ENCODE measurements at places on chromosomes 4 and X. TPM values are rescaled to one million over a fixed set of nuclear protein-coding genes. Genes with fewer than 3 reads are reported as not detected.

DNA sequence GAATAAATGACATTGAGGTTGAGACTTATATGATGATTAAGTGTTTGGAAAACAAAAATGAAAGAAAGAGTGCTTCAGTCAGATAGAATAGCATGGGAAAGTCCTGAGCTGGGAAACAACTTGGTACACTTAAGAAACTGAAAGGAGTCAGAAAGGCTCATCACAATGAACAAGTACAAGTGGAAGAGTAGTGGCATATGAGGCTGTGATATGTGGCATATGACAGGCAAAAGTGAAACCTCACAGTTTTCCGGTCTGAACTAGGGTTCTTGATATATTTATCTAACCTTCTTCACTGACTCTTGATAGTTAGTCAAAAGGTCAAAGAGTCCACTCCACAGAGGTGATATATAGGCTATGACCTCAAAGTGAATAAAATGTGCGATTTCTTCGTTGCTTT lies 537.1 kb upstream of the CXorf51A start:
- no peak for DNase-seq
- no peaks in the 10 kb centered on the region for H3K27me3 ChIP-seq
- peaks cover 11% of the 10 kb centered on the region for H3K36me3 ChIP-seq
- no peaks in the 10 kb centered on the region for H3K4me1 ChIP-seq

GRCh38 chrX:37745354-37745753 lies 34.5 kb upstream of the CYBB start:
- no peaks in the 10 kb centered on the region for H3K27me3 ChIP-seq
- peak; percentile 57 for DNase-seq
- H3K4me3 ChIP-seq, result no peak overlapping the region
- no peak overlapping the region for H3K27ac ChIP-seq

Gene TBC1D9
- 0.86 TPM for total RNA-seq

- H3K4me1 ChIP-seq, result no peaks in the 10 kb centered on the region
- no peak overlapping the region for H3K4me3 ChIP-seq
- no peak overlapping the region for H3K27ac ChIP-seq
- no peaks in the 10 kb centered on the region for H3K27me3 ChIP-seq
These were observed 63.3 kb upstream of the RXFP1 start for GRCh38 chr4:158458271-158458895.

- H3K27ac ChIP-seq, result no peak overlapping the region
- H3K36me3 ChIP-seq, result peaks cover 17% of the 10 kb centered on the region
- no peak for DNase-seq
- H3K27me3 ChIP-seq, result no peaks in the 10 kb centered on the region
These were observed 25.0 kb upstream of the UBA6 start for GRCh38 chr4:67725981-67726380.

Gene CENPVL3
- total RNA-seq, result 3.3 TPM

Gene ADAM29
- total RNA-seq, result not detected

- H3K27ac ChIP-seq, result no peak overlapping the region
- no peaks in the 10 kb centered on the region for H3K27me3 ChIP-seq
- H3K36me3 ChIP-seq, result no peaks in the 10 kb centered on the region
- no peaks in the 10 kb centered on the region for H3K4me1 ChIP-seq
These were observed 36.9 kb downstream of the PDLIM5 start for GRCh38 chr4:94488670-94489069.

DNA sequence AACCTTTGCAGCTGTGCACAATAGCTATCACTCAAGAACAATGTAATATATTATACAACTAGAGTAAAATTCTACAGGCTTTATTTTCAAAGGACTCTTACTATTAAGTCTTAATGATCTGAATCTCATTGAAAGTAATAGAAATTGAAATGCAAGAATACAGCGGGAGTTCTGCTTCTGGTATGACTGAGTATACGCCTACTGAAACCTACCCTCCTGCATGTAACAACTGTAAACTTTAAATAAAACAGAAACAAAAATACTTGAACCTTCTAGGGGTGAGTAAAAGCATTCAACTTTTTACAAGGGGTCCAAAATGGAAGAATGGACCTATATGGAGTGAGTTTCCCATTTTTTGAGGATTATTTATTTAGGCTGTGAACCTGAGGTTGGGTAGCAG lies 13.5 kb downstream of the DCHS2 start:
- no peaks in the 10 kb centered on the region for H3K36me3 ChIP-seq
- no peak for DNase-seq
- H3K4me1 ChIP-seq, result no peaks in the 10 kb centered on the region
- H3K4me3 ChIP-seq, result no peak overlapping the region

Gene ZC4H2
- 32.4 TPM for total RNA-seq

- no peaks in the 10 kb centered on the region for H3K27me3 ChIP-seq
- no peak overlapping the region for H3K27ac ChIP-seq
These were observed 406.1 kb downstream of the IQCM start for GRCh38 chr4:149409555-149409962.

- H3K27me3 ChIP-seq, result no peaks in the 10 kb centered on the region
- peak; percentile 30 for DNase-seq
- H3K4me1 ChIP-seq, result no peaks in the 10 kb centered on the region
- 0 out of 3 replicates have a peak, but pooled peaks cover 2% of the 10 kb centered on the region for H3K36me3 ChIP-seq
These were observed 70.6 kb upstream of the ANK2 start for GRCh38 chr4:112978691-112979472.

- H3K27me3 ChIP-seq, result no peaks in the 10 kb centered on the region
- H3K4me1 ChIP-seq, result no peaks in the 10 kb centered on the region
- DNase-seq, result no peak
- peaks cover 9% of the 10 kb centered on the region for H3K36me3 ChIP-seq
- H3K27ac ChIP-seq, result no peak overlapping the region
These were observed 1485.3 kb upstream of the TENM3 start for GRCh38 chr4:180757927-180758326.

DNA sequence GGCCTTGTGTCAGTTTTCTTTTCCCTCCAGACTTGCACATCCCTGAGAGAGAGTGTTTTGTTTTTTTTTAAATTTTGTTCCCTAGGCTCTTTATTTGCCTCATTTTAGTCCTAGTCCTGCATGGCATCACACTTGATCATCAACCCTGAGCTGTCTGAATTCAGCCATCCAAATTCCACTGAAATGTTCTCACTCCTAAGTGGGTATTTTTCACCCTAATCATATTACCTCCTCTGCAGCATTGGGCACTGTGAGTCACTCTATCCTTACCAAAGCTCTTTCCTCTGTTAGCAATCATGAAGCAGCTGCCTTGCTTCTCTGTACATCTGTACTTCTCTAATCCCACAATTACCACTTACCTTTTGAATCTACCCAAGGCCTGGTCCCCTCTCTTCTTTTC lies 356.6 kb upstream of the MAGEB2 start:
- no peak overlapping the region for H3K4me3 ChIP-seq
- no peaks in the 10 kb centered on the region for H3K27me3 ChIP-seq
- no peaks in the 10 kb centered on the region for H3K4me1 ChIP-seq
- H3K27ac ChIP-seq, result no peak overlapping the region
- no peaks in the 10 kb centered on the region for H3K36me3 ChIP-seq
- no peak for DNase-seq

Gene PAGE2
- not detected for total RNA-seq

DNA sequence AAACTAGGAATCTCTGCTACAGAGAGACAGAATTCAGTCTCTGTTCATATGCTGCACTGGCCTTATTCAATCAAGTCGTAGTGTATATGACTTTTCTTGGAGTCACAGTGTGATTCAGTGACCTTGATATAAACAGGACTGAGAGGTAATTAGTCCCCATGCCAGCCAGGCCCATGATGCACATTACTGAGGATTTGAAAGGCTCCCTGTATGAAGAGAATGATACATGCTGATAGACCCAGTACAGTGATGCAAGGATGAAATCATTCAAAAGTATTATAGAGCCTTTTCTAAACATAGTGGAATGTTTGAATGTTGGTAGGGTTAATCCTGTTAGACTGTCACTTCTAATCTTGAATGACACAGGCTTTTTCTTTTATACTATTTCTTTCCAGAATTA lies 34.1 kb downstream of the ANXA3 start:
- no peaks in the 10 kb centered on the region for H3K4me1 ChIP-seq
- no peaks in the 10 kb centered on the region for H3K27me3 ChIP-seq
- no peak overlapping the region for H3K4me3 ChIP-seq
- DNase-seq, result no peak
- H3K36me3 ChIP-seq, result peaks cover 12% of the 10 kb centered on the region
- H3K27ac ChIP-seq, result no peak overlapping the region

Gene GUCY1B1
- 0.59 TPM for total RNA-seq

Gene APLN
- 0.24 TPM for total RNA-seq

DNA sequence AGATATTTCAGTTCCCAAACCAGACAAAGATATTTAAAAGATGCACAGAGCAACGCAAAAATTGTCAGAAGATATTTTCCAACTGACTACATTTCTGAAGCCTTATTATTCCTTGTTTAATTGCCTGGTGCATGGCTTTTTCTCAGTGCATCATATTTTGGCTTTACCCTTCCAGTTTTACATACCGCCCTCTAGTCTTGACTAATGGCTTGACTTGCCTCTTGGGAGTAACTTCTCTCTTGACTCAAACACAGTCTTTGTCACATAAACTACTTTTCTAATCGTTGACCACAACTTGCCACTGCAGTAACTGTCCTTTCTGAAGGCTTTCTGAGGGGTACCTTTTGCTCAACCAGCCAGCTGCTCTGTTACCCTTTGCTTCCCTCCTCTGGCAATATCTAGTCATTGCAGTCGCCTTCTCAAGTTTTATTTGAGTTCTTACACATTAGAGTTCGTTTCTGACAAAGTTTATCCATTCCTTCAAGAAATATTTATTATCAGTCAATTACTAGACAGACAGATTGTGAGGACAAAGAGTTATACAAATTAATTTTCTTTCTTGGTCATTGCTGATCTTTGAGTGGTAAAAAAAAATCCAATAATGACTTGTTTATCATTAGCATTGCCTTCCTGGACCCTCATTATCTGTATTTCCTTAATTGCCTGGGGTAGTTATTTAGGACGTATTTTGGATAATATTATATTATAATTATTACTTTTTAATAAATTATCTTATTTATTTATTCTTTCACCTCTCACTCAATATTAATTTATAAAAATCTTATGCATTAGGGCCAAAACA lies 506.9 kb upstream of the PCDH10 start:
- peak; percentile 55 for DNase-seq
- no peaks in the 10 kb centered on the region for H3K27me3 ChIP-seq

DNA sequence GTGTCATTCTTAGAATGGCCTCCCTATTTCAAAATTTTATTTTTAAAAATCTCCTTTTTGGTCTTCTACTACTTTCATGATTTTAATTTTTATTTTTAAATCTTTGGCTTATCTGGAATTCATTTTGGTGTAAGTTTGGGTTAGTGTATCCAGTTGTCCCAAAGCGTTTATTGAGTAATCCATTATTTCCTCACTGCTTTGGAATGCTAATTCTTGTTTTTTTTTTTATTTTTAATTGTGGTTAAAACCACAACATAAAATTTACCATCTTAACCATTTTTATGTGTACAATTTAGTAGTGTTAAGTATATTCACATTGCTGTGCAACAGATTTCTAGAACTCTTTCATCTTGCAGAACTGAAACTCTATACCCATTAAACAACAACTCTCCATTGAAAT lies 8.7 kb downstream of the CITED1 start:
- peaks cover 2% of the 10 kb centered on the region for H3K36me3 ChIP-seq
- no peak for DNase-seq
- H3K4me1 ChIP-seq, result no peaks in the 10 kb centered on the region

- H3K27ac ChIP-seq, result no peak overlapping the region
- no peaks in the 10 kb centered on the region for H3K4me1 ChIP-seq
- H3K27me3 ChIP-seq, result no peaks in the 10 kb centered on the region
- no peaks in the 10 kb centered on the region for H3K36me3 ChIP-seq
These were observed 43.7 kb downstream of the ANTXR2 start for GRCh38 chr4:80029364-80029763.

Gene PAGE2B
- total RNA-seq, result not detected

- no peak overlapping the region for H3K27ac ChIP-seq
- DNase-seq, result no peak
- no peaks in the 10 kb centered on the region for H3K27me3 ChIP-seq
These were observed 100.2 kb upstream of the IL13RA1 start for GRCh38 chrX:118627084-118627758.

DNA sequence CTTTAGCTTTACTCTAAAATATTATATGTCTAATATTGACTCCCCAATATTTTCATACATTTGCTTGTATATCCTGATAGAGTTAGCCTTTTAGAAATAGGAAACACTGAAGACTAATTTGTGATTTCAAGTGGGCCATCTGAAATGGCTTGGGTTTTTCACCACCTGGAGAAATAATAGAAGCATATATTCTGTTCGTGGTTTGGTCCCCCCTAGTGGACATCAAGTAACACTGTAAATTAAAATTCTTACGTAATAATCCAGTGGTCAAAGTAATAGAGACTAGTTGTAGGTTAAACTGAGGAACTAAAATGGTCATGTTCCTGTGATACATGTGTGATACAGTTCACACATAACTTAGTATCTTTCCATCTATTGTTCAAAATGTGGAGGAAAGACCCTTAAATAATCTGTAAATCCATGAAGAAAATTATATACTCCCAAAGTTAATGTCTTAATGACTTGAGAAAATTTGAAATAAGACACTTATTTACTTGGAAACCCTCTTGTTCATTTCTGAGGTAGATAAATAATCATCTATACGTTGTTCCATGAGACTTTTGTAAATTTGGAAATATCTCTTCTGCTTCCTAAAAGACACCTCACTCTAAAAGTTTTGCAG lies 79.8 kb upstream of the SMARCAD1 start:
- no peak for DNase-seq
- no peaks in the 10 kb centered on the region for H3K27me3 ChIP-seq
- H3K27ac ChIP-seq, result no peak overlapping the region
- no peaks in the 10 kb centered on the region for H3K4me1 ChIP-seq

GRCh38 chr4:24190761-24191695 lies 301.2 kb upstream of the PPARGC1A start:
- no peaks in the 10 kb centered on the region for H3K4me1 ChIP-seq
- H3K27ac ChIP-seq, result no peak overlapping the region
- no peak for DNase-seq
- H3K36me3 ChIP-seq, result no peaks in the 10 kb centered on the region
- no peaks in the 10 kb centered on the region for H3K27me3 ChIP-seq

GRCh38 chr4:1109898-1110506 lies 3.4 kb downstream of the RNF212 start:
- H3K4me3 ChIP-seq, result no peak overlapping the region
- H3K27ac ChIP-seq, result no peak overlapping the region
- H3K27me3 ChIP-seq, result no peaks in the 10 kb centered on the region
- no peaks in the 10 kb centered on the region for H3K4me1 ChIP-seq

Gene DOK7
- 0.26 TPM for total RNA-seq

Gene APBB2
- total RNA-seq, result 39.6 TPM

- H3K27me3 ChIP-seq, result no peaks in the 10 kb centered on the region
- H3K4me3 ChIP-seq, result no peak overlapping the region
- no peak for DNase-seq
- H3K36me3 ChIP-seq, result peaks cover 65% of the 10 kb centered on the region
These were observed 5.0 kb downstream of the GRPEL1 start for GRCh38 chr4:7062816-7063215.

Gene SPANXA1
- not detected for total RNA-seq

DNA sequence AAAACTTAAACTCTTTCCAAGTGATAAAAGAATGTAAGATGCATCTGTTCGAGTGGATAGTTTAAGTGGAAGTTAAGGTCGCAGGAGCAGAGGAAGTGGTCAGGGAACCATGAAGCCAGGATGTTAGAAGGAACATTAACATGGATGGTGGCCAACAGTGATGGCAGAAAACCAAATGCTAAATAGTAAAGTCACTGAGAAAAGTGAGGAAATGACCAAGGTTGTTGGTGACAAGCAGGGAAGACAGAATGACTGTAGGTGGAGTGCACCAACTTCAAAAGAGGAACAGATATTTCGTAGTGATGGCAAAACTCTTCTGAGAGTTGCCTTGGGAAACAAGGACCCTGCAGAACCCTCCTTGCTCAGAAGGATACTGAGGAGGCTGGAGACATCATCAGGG lies 226.2 kb downstream of the PALLD start:
- H3K4me1 ChIP-seq, result peaks cover 2% of the 10 kb centered on the region
- no peaks in the 10 kb centered on the region for H3K27me3 ChIP-seq
- peaks cover 17% of the 10 kb centered on the region for H3K36me3 ChIP-seq
- no peak overlapping the region for H3K27ac ChIP-seq
- DNase-seq, result no peak
